ENCODE measurements at places on chromosomes 1 and 21.

DNA sequence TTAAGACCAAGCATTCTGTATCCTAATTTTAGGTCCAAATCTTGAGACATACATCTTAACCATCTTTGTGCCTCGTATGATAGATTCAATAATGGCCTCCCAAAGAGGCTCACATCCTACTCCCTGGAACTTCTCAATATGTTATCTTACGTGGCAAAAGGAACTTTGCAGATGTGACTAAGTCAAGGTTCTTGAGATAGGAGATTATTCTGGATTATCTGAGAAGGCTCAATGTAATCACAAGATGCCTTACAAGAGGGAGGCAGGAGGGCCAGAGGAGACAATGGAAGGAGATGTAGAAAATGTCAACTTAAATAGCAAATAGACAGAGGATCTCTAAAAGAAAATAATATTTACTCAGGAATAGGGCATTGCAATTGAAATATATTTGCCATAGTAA lies 548.9 kb downstream of the MATN1 start:
- no peaks in the 10 kb centered on the region for H3K36me3 ChIP-seq
- no peak for DNase-seq
- no peaks in the 10 kb centered on the region for H3K4me1 ChIP-seq
- H3K27me3 ChIP-seq: no peaks in the 10 kb centered on the region
- no peak overlapping the region for H3K4me3 ChIP-seq
- H3K27ac ChIP-seq: no peak overlapping the region

DNA sequence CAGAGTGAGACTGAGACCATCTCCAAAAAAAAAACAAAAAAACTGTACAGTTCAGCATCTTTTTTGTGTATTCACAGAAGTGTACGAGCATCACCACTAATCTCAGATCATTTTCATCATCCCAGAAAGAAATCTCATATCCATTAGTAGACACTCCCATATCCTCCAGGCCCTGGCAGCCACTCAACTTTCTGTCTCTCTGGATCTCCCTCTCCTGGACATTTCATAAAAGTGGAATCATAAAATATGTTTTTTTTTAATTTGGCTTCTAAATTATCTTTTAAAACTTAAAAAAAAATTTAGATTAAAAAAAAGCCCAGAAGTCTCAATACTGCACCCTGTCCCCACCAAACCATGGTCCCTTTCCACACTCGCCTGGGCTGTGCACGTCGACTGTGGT lies 22.1 kb downstream of the RIPPLY3 start:
- no peaks in the 10 kb centered on the region for H3K27me3 ChIP-seq
- H3K4me3 ChIP-seq: no peak overlapping the region
- no peaks in the 10 kb centered on the region for H3K4me1 ChIP-seq
- no peaks in the 10 kb centered on the region for H3K36me3 ChIP-seq

DNA sequence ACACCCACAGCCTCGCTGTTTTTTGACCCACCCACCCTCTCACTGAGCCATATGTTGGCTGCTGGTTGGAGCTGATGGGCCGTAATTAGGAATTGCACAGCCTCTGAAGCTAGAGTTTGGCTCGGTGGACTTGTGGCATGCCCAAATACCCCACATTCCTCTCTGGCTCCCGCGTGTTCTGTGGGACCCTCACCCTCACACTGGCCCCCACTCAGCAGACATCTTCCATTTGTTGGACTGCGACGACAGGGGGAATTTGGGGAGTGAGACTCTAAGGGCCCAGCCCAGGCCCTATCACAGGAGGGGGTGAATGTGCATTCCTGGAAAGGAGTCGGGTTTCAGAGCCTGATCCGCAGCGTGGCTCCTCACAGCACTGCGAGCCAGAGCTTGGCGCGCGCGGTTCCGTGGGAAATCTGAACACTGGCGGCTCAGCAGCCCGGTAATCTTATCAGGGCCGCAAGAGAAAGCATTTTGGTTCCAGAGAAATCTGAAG lies 5.2 kb downstream of the RCSD1 start:
- no peak for DNase-seq
- H3K27me3 ChIP-seq: no peaks in the 10 kb centered on the region
- H3K27ac ChIP-seq: peak overlapping the region; percentile 20
- no peak overlapping the region for H3K4me3 ChIP-seq

GRCh38 chr1:97004054-97004453 lies 282.5 kb downstream of the PTBP2 start:
- H3K27me3 ChIP-seq: no peaks in the 10 kb centered on the region
- no peak overlapping the region for H3K4me3 ChIP-seq
- H3K4me1 ChIP-seq: no peaks in the 10 kb centered on the region
- DNase-seq: no peak

DNA sequence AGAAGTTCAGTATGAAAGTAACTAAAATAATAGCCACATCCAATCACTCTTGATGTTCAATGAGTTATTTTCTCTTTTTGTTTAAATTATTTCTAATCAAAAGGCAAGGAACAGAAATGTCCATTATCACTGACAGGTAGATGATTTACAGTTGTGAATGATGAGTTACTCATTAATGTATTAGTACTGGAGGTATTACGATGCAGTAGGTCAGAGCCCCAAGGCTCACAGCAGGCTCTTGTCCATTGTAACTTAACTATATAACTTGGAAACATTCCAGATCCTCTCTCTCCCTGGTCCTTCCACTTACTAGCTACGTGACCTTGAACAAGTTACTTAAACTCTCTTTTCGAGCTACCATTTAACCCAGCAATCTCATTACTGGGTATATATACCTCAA lies 39.5 kb downstream of the CRB1 start:
- no peak for DNase-seq
- no peak overlapping the region for H3K4me3 ChIP-seq
- H3K4me1 ChIP-seq: no peaks in the 10 kb centered on the region

Data from thymus (tissue), 14 donors.